Ovary (tissue), 10 donors: ENCODE measurements at places on chromosomes 5 and 9. TPM values are rescaled to one million over a fixed set of nuclear protein-coding genes. Genes with fewer than 3 reads are reported as not detected.

DNA sequence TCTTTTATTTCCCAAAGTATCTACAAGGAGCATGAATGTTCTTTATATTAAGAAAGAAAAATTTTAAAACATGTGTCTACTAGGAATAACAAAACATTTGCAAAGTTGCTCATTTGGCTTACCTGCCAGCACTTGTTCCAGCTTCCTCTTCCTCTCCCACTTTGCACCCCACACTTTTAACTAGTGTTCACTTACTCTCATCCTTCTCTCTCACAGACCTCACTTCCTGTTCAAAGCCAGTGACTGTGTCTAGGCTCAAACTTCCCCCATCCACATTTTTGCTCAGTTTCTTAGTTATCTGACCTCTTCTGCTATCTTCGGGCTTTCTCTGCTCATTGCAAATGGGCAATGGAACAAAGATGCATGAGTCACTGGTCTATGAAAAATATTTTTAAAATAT, 512.2 kb upstream of the ZNF462 start:
- no peak for DNase-seq

- no peak for DNase-seq
These were observed 270.4 kb upstream of the DMRT1 start for GRCh38 chr9:571066-571465.

CDC23 gene
- 21.6 TPM for total RNA-seq

- no peak for DNase-seq
These were observed 32.6 kb upstream of the FRRS1L start for GRCh38 chr9:109199676-109200075.

DNA sequence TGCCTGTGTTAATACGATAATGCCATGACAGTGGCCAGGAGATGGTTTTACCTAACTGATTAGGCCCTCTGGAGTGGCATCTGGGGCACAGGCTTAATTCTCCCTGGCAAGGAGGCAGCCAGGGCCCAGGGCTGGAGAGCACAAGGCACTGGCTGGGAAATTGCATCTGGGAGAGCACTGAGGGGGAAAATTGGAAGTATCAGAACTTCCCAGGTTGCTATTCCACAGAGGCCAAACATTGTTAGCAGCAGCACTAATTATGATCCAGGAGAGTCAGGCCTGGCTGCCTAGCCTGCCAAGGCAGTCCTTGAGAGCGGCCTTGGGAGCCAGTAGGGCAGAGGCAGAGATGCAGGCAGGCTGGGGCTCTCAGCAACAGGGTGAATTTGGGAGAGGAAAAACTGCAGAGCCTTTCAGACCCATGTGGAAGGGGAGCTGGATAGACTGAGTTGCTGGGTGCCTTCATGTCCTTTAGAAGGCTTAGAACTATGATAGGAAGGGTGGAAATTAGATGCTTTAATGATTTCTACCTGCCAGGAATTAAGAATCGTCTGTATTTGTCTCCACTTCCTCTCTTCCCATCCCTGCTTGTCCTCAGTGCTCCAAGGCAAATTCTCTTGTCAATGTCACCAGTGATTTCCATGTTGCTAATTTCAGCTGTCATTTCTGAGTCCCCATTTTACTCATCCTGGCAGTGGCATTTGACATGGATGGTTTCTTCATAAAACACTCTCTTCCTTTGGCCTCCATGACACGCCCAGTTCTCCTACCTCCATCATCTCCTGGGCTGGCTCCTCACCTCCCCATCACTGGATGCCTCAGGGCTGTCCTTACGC, 56.1 kb upstream of the HSPA9 start:
- DNase-seq: no peak

IRX4 gene
- not detected for total RNA-seq

- no peak for DNase-seq
These were observed 322.8 kb downstream of the GLIS3 start for GRCh38 chr9:3976865-3977613.

DNA sequence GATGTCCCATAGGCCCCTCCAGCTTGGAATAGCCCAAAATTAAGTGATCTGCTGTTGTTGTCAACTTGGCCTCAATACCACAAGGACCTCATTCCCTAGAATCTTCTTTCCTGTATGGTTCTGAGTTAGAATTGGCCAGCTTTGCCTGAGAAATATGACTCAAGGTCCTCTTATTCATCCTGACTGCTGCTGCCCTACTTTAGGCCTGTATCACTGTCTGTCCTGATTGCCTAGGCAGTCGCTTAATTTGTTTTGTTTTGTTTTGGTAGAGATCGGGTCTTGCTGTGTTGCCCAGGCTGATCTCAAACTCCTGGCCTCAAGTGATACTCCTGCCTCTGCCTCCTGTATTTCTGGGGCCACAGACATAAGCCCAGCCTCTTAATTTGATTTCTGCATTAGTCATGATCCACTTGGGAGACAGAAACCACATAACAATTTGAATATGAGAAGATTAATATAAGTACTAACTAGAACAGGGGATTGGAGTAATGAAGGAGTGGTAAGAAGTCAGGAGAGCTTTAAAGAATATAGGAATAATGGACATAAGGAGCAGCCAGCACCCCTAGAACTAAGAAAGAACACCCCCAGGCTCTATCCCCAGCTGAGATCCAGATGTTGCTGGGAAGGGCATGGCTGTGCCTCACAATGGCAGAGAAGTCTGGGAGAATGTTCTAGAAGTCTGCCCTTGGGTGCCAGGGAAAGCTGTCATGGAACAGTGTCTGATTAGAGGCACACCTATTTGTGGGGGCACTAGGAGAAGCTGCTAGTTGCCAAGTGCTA, 4.6 kb downstream of the TEX53 start:
- no peak for DNase-seq

LIX1 gene
- total RNA-seq: 0.20 TPM

- no peak for DNase-seq
These were observed 92.5 kb downstream of the PPIC start for GRCh38 chr5:122944051-122944450.

PPP2CA gene
- 96.3 TPM for total RNA-seq

DNA sequence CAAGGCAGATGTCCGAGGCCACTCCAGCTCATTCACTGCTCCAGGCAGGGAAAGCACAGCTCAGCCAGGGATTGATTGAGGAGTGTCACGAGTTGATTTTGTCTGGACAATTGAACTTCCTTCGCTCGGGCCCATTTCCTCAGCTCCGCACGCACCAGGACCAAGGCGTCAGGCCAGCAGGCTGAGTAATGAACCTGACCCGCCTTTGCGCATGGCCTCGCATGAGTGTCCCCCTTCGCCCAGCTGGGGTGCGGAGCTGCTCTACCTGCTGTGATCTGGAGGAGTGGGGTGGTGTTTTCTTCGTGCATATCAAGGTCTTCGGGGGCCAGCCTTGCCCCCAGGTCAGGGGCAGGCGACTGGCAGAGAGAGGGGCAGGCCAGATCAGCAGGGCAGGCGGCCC, 44.0 kb downstream of the VAV2 start:
- peak; percentile 12 for DNase-seq

- no peak for DNase-seq
These were observed 231.9 kb upstream of the TUT7 start for GRCh38 chr9:86586144-86586494.

LCN12 gene
- total RNA-seq: 7.1 TPM
